ENCODE measurements at places on chromosomes 4 and X. TPM values are rescaled to one million over a fixed set of nuclear protein-coding genes. Genes with fewer than 3 reads are reported as not detected.

DNA sequence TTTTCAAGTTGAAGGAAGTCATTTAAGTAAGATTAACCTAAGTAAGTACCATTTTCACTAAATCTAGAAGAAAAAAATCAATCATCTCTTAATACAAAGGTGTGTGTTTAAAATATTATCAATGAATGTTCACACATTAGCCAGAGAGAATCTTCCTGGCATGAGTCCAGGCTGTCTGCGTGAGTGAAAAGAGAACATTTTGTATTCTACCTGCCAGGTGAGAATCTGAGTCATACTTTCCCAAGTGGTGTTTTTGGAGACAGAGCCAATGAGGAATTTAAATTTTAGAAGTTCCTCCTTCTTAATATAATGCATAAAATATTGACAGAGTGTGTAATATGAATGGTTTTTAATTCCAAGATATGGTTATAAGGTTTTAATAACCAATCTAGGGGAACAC, 371.8 kb upstream of the NR3C2 start:
- no peak for DNase-seq

DNA sequence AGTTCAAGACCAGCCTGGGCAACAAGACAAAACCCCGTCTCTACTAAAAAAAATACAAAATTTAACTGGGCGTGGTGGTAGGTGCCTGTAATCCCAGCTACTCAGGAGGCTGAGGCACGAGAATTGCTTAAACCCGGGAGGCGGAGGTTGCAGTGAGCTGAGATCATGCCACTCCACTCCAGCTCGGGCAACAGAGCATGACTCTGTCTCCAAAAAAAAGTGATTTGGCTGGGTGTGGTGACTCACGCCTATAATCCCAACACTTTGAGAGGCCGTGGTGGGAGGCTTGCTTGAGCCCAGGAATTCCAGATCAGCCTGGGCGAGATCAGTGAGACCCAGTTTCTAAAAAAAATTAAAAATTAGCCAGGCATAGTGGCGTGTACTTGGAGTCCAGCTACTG, 4.1 kb downstream of the OPHN1 start:
- DNase-seq, result no peak

GRCh38 chr4:58541926-58542325, 1431.7 kb upstream of the IGFBP7 start:
- DNase-seq, result no peak

DNA sequence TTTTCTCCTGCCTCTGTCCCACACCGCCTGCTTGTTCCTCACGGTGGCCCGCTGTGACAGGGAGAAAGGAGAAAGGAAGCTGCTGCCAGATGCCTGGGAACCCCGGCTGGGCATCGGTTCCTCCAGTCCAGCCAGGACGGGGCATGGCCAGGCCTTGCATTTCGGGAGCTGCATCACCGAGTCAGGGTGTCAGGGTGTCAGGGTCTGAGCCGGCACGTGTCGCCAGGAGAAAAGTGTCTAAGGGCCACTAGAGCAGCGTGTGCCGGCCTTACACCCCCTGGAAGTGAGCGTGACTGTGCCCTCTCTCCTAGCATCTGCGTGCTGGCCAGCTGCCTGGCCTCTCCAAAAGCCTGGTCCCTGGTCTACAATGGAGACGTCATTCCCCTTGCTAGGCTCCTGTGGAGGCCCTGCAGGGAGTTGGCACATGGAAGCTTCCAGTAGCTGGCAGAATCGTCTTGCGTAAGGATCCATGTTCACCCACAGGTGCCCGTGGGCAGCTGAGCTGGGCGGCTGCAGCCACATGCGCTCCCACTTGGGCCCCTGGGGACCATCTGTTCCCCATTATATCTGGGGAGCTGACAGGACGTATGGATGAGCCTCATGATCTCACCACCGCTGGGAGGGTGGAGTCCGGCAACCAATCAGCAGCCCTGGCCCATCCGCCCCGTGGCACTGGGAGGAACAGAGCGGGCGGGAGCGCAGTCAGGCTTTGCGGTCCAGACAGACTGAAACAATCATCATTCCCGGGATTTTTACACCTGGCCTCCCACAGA, 39.9 kb upstream of the HMX1 start:
- DNase-seq, result no peak

DNA sequence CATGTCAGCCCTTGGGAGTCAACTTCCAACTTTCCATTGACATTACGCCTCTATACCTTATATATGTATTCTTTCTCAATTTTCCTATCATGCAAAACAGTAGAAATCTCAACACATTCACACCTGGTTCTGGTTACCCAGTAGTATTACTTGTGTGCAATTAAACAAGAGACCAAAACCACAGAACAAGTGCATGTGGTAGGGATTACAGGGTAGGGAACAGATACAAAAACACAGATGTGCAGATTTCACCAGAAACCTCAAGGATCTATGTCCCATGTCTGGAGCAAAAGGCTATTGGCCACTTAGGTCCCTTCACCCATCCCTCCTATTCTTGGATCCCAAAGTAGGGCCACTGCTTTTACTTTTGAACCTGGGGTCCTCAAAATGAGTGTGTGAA, 143.6 kb upstream of the ZCCHC13 start:
- no peak for DNase-seq

GRCh38 chr4:69744157-69744478, 16.3 kb downstream of the SULT1B1 start:
- DNase-seq, result no peak

DNA sequence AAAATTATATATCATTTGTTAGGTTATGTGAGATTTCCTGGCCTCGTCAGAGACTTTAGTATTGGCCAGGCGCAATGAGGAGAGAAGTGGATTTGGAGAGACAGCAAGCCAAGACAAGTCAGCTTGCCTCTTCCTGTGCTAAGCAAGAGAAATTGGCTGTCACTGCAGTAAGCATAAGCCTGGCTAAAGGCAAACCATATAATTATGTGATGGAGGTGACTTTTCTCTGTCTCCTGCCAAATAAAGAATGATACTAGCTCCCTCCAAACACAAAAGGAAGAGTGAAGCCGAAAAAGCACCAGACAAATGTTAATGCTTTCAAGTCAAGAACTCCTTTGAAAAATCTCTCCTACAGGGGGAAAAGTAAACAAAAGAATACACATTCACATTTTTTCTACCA, 2246.0 kb downstream of the ARAP2 start:
- DNase-seq, result no peak

GRCh38 chr4:43456383-43456782, 563.9 kb downstream of the GRXCR1 start:
- no peak for DNase-seq

DNA sequence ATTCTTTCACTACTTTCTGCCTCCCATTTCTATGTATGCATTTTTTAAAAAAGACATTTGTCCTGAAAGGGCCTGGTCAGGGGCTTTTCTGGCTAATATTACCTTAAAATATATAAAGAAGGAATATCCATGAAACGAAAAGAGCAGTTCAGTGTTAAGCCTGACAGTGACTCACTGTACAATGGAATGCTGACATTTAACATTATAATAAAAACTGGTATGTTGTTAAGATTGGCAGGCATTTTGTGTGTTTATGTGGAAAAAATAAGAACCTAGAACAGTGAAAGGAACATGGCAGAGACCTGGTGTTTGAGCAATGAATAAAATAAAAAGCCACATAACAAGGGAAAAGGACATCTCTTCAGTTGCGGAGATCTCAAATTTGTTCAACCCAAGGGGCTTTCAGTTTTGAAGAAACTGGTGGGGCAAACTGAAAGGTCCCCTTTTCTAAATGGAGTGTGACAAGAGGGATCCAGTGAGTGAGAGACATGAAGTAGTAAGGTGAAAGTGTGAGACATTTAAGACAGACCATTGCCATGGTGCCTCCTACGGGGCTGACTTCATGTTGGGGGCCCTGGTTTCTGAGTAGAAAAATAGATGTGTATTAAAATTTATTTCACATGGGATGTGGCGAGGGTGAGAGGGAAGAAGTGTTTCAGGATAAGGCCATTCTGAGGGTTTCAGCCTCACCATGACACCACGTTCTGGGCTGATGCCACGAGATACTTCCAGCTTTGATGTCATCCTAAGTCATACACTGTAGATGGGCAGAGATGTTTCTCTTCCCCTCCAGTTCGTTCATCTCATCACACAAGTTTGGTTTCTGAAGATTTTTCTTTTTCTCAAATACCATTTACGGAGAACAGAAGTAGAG, 324.9 kb downstream of the PPP3CA start:
- no peak for DNase-seq

- DNase-seq, result peak; percentile 62
Observed at GRCh38 chr4:76691807-76692582, 205.9 kb downstream of the SOWAHB start.

GRCh38 chr4:147407261-147408045, 73.4 kb upstream of the EDNRA start:
- no peak for DNase-seq

GRCh38 chr4:825063-825970, 612 bp downstream of the CPLX1 start:
- peak; percentile 53 for DNase-seq

GRCh38 chrX:110131031-110131430, 128.1 kb downstream of the TMEM164 start:
- DNase-seq, result no peak

GRCh38 chrX:1686642-1687041, 71.8 kb downstream of the ASMT start:
- no peak for DNase-seq

GRCh38 chrX:131801911-131802310, 221.2 kb upstream of the STK26 start:
- no peak for DNase-seq

GRCh38 chrX:2299871-2300270, 200.9 kb downstream of the DHRSX start:
- no peak for DNase-seq

Gene GYG2
- 21.5 TPM for polyA plus RNA-seq

Gene CXXC4
- polyA plus RNA-seq, result 6.9 TPM

Gene HSD17B13
- polyA plus RNA-seq, result 0.55 TPM

Gene HDX
- 7.0 TPM for polyA plus RNA-seq

Gene CFAP97
- polyA plus RNA-seq, result 45.3 TPM

Gene COL4A6
- polyA plus RNA-seq, result 15.5 TPM

Gene SLC9A7
- 4.0 TPM for polyA plus RNA-seq

Gene VEGFD
- polyA plus RNA-seq, result 0.39 TPM

Gene MAGEC1
- not detected for polyA plus RNA-seq

Gene MTMR8
- polyA plus RNA-seq, result 2.8 TPM

Data from renal pelvis (tissue), 12 donors.